ENCODE measurements at places on chromosomes 6 and 20.

- no peak for DNase-seq
Observed at GRCh38 chr6:89563866-89564265, 74.7 kb downstream of the LYRM2 start.

GRCh38 chr20:19816386-19816785 is 58.3 kb downstream of the RIN2 start:
- no peak for DNase-seq

GRCh38 chr6:158158748-158159147 is 9.3 kb downstream of the SERAC1 start:
- DNase-seq = no peak

DNA sequence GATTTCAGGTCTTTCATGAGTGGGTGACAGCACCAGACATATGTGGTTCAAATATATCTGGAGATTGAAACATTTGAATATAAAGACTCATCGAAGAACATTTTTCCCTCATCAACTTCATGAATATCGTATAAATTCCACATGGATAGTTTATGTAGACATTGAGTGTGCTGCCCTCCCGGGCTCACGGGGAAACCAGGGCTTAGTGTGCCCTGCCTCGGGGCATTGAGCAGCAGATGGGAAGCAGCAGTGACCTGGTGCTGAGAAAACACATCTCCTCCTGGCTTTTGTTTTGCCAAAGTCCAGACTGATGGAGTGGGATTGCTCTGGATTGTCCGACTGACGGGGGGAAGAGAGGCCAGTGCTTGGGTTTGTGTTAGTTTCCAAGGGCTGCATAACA is 17.8 kb upstream of the SLC2A12 start:
- no peak for DNase-seq

- DNase-seq = no peak
Observed at GRCh38 chr20:51634257-51634656, 91.7 kb upstream of the NFATC2 start.

DNA sequence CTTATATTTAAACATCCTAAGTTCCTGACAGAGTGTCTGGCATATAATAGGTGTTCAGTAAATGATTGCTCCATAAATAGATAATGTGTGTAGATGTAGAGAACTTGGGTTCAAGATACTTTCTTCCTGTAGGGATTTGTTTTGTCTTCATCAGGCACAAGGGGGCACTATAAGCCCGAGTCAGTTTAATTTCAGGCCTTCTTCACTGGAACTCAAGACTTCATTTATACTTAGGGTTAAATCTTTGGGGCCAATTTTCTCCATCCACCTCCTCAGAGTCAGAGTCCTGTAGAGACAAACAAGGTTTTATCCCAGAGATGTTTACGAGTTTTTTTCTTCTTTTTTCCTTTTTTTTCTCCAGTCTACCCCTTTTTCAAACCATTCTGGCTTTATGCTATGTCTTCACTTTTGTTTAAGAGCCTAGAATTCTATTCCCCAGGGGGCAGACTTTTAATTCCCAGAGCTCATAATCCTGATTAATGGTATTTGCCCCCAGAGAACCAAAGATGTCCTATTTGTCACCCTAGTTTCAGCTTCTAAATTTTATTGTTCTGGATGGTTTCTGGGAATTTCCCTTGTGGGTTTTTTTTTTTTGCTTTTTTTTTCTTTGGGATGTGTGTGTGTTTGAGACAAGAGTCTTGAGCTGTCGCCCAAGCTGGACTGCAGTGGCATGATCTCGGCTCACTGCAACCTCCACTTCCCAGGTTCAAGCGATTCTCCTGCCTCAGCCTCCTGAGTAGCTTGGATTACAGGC is 88.4 kb downstream of the HFE start:
- DNase-seq = peak; percentile 60

DNA sequence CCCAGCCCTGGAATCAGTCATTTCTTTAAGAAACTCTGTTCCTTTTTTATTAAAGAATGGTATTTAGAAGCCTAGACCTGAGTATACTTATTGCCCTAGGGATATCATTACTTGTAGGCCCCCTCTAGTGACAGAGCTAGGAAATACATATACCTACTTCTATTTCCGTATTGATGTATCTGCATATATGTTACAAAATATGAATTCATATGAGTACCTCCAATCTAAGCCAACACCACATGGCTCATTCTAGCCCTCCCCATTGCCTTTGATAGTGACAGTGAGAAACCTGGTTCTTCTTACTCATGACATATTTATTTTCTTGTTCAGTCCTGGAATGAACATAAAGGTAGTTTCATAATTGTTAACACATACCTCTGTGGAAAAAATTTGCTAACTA is 137.2 kb downstream of the FARS2 start:
- DNase-seq = peak; percentile 43

DNA sequence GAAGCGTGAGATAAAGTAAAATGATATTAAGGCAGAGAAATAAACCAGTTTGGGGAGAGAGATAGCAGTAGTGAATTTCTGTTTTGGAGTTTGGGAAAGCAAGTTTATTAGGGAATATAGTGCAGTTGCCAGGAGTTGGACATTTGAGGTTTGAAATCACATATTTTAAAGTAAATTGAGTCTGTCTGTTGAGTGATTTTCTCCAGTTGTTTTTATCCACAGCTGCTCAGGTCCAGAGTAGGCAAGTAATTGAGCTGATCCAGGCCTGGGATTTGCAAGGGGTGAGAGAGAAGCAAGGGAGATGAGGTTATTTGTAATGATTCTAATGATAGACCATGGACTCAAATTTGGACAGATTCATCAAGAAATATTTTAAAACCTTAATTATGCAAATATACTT is 481.9 kb downstream of the UTRN start:
- no peak for DNase-seq

DNA sequence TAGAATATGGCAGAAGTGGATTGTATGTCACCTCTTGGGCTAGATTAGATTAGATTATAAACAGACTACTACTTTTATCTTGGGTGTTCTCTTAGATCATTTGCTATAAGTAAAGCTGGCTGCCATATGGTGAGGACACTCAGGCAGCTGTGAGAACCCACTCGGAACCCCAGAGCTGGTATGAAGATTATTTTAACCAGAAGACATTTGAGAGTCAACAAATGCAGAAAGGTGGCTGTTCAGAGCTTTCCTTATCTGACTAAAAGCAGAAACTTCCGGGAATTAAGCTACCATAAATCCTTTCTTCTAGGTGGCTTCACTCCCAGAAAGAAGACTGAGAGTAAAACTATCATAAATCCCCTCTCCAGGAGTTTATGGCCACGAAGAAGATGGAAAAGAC is 91.9 kb downstream of the RNGTT start:
- no peak for DNase-seq

- DNase-seq = no peak
Observed at GRCh38 chr20:6863355-6863754, 95.9 kb downstream of the BMP2 start.
